GM12891 (cell line): ENCODE measurements at places on chromosomes 6 and 20.

- no peak for DNase-seq
These were observed 27.0 kb downstream of the TMEM14A start for GRCh38 chr6:52697903-52698302.

DNA sequence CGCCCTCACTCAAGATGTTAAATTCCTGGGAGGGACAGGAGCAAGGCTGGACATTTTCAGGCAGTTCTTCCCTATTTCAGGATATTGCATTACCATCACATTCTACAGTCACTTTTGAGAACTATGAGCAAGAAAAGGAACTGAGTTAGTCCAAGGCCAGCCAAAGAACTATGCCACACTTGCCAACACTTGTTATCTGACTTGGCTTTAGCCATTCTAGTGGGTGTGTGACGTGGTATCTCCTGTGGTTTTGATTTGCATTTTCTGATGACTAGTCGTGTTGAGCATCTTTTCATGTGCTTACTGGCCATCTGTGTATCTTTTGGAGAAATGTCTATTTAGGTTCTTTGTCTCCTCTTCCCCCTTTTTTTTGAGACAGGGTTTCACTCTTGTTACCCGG is 12.0 kb downstream of the XRN2 start:
- DNase-seq: no peak

- DNase-seq: no peak
These were observed 515.7 kb upstream of the BTBD3 start for GRCh38 chr20:11401988-11402387.

DNA sequence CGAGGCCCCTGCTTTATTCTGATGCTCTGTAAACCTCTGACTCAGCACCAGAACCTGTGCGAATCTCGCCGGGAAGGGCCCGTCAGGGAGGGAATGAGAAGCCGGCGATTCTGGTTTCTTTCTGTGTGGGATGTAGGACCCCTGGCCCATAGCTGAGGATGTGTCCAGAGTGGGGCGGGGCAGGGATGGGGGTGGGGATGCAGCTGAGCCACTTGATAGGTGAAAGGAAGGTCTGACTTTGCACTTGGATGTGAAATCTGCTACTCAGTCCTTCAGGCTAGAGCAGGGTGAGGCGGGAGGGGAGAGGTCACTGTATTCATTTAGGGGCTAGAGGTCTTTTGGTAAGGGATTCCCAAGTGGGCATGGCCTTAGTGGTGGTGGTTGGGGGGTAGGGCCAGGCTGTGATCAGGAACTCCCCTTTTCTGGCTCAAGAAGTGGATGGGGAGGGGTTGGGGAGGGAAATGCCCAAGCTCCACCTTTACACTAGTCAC is 2.3 kb downstream of the TOX2 start:
- DNase-seq: no peak

DNA sequence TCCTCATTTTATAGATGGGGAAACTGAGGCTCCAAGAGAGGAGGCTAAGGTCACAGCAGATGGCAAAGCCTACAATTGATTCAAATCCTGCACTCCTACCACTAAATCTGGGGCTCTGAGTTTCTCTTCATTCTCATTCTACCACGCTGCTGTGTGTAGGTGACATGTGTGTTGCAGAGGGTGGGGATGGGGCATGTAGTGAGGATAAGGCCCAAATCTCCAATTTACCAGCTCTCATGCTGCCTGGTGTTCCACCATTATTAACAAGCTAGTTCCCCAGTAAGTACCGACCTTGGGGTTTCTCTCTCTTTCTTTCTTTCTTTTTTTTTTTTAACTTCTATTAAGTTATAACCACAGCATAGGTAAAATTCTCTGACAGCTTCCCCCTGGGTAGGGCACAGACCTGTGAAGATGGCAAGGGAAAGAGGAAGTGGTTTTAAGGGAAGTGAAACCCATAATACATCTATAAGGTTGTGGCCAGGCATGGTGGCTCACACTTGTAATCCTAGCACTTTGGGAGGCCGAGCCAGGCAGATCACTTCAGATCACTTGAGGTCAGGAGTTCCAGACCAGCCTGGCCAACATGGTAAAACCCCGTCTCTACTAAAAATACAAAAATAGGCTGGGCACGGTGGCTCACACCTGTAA is 13.0 kb upstream of the MATN4 start:
- no peak for DNase-seq

GRCh38 chr20:25856256-25856884 is 159.7 kb upstream of the ZNF337 start:
- DNase-seq: no peak

- no peak for DNase-seq
These were observed 562.9 kb upstream of the CHD6 start for GRCh38 chr20:42181064-42181463.

DNA sequence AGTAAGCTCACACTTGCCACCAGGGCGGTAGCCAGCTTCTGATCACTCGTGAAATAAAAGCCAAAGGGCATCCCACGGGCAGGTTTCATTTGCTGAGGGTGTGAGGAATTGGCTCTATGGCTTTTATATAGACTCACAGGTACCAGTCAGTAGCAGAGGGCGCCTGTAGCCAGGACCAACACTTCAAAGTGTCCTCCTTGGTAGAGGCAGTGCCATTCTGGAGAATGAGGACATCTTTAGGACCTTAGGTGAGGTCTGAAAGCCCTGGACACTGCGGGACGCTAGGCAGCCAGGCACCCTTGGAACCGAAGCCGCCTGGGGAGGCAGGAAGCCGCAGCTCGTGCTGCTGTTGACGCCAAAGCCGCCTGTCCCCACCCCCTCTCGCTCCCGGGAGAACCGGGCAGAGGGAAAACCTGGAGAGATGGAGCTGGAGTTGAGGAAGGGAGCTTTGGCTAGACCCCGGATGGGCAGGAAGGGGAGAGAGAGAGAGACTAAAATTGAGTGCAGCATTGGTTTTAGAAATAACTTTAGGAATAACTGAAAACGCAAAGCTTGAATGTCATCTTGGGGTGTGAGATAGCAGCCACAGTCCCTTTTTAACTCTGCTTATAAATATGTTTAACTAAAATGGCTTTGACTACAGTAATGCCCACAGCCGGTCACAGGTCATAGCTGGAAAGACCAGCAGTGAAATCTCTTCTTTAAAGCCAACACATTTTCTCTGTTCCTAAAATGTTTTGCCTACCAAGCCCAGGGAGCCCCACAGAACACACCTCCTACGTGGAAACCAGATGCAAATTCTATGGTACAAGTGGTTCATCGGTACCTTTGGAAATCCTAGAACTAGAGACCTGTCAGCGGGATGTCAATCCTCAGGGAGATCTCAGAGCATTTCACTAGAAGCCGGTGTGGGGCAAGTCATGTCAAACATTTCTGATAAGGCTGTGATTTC is 128.5 kb upstream of the CDYL start:
- DNase-seq: no peak

DNA sequence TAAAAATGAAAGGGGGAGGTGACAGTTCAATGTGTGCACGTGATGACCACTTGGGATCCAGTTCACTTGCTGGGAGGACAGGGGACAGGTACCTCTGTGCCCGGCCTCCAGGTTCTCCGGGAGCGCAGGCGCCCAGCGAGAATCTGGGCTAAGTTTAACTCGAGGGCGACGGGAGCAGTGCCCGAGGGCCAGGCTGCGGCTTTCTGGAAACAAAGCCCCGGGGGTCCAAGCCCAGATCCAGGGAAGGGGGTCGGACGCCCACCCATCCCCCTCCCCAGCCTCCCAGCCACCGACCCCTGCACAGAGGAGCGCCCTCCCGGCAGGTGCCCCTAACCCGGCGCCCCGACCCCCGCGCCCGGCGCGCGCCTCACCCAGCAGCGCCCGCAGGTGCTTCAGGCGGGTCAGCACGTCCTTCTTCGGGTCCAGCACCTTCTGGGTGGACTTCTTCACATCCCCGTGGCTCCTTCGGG is 405 bp downstream of the RALGAPA2 start:
- no peak for DNase-seq

GRCh38 chr6:155256122-155256795 is 7.6 kb upstream of the CLDN20 start:
- DNase-seq: no peak

DNA sequence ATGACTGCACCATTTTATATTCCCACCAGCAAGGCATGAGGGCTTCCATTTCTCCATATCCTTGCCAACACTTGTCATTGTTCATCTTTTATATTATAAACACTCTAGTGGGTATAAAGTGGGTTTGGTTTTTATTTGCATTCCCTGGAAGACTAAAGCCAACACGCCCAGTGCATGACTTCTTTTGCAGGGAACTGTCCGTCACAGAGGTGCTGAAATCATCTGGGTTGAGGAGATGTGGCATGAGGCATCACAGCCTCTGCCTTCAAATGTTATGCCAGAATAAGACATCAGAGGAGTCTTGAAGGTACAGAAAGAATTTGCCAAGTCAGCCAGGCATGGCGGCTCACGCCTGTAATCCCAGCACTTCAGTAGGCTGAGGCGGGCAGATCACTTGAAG is 29.9 kb upstream of the FAM210B start:
- DNase-seq: no peak

DNA sequence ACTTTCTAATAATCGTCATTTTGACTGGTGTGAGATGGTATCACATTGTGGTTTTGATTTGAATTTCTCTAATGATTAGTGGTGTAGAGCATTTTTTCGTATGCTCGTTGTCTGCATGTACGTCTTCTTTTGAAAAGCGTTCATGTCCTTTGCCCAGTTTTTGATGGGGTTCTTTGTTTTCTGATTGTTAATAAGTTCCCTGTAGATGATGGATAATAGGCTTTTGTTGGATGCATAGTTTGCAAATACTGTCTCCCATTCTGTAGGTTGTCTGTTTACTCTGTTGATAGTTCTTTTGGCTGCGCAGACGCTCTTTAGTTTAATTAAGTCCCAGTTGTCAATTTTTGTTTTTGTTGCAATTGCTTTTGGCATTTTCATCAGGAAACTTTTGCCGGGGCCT is 32.3 kb upstream of the XRN2 start:
- DNase-seq: no peak

DNA sequence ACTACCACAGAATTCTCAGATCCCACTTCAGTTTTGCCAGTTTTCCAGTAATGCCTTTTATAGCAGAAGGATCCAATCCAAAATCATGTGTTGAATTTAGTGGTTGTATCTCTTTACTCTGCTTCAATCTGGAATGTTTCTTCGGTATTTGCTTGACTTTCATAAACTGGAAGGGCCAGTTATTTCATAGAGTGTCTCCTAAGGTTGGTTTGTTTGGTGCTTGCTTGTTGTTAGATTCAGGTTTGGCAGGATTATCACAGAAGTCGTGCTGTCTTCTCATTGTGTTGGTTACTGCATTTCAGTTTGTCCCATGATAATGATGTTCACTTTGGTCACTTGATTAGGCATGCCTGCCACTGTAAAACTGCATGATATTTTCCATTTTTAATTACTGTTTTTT is 45.7 kb downstream of the TMEM200A start:
- no peak for DNase-seq

DNA sequence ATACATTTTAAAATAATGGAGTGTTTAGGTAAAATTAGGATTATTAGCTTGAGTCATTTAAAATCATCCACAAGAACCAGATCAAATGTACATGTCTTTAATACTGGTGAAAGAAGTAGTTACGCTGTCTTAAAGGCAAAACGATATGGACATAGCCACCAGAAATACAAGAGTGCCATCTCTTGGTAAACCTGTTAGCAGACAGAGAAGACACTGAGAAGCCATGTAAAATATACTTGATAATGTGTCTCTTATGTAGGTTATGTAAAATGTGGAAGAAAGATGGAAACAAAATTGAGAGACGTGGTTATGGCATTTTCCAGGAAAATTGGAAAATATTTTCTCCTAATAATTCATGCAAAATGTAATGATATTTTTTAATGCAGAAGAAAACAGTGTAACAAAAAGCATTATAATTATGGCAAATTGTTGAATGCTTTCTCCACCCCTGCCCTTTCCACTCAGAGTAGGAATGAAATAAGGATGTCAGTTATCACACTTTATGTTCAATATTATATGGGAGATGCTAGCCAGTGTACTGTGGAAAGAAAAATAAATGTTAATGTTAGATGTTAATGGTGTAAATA is 12.2 kb upstream of the SLC17A2 start:
- no peak for DNase-seq

GRCh38 chr6:43743682-43744381 is 26.2 kb upstream of the VEGFA start:
- no peak for DNase-seq

GRCh38 chr6:137883400-137884148 is 16.5 kb downstream of the TNFAIP3 start:
- DNase-seq: no peak

- DNase-seq: no peak
These were observed 153.4 kb downstream of the MBOAT1 start for GRCh38 chr6:20058912-20059311.

DNA sequence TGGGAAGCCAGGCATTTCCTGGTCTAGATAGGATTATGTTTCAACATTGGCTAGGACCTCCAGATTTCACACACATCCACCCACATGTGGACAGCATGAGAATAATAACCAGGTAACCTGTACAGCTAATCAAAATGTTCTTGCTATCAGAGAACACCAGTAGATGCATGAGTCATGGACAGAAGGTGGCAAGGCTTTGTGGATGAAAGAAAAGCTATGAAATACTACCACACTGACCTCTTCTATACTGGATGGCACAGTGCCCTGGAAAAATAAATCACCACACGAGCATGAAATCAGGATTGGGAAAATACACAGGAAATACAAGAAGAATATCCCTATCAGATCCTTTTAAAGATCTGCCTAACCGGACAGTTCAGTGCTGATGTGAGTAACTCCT is 113.0 kb downstream of the GMDS start:
- no peak for DNase-seq

DNA sequence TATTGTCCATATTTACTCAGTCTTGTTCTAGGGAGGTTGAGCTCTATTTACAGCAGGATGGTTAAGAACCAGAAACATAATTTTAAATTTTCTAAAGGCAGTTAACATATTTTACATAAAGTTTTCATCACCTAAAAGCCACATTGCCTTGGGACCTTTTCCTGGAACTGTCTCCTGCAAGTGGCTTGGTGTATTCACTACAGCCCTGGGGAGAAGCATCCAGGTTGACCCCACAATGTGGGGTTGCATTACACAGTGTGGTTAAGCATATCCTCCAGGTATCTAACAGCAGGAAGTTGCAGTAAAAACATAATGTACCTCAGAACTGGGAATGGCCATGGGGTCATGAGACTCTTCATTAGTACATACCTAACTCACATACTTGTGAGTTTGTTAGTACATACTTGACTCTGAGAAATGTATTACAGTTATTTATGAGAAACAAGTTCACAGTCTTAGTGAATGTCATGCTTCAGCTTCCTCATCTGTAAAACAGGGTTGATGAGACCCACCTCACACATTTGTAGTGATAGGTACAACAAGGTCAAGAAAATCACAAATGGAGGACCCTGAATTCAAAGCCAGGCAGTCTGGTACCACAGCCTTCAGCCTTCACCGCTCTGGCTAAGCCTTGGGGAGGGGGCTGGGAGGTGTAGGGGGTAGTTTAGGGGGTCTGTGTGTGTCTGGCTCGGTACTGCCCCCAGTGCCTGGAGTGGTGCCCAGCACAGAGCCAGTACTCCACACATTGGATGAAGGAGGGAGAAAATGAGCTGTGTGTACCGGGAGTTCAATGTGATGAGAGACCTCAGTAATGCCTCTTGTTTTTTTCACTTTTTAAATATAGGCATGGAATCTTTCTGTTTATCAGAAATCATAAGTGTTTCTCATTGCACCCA is 52.9 kb downstream of the KAT14 start:
- no peak for DNase-seq
